MG63 (cell line): ENCODE measurements at places on chromosomes 12 and 14. TPM values are rescaled to one million over a fixed set of nuclear protein-coding genes. Genes with fewer than 3 reads are reported as not detected.

Gene BICDL1
- total RNA-seq, result not detected in 2 replicates

Gene GPHN
- 0.07 TPM in 1 of 2 replicates, not detected in the other for total RNA-seq

Gene POLE
- total RNA-seq, result 18.8 and 47.9 TPM in 2 replicates

Gene FOXJ2
- total RNA-seq, result 3.6 and 5.9 TPM in 2 replicates

Gene DPPA3
- total RNA-seq, result not detected in 2 replicates

Gene TAS2R8
- total RNA-seq, result not detected in 2 replicates

Gene ARHGAP9
- not detected in 2 replicates for total RNA-seq

Gene SPX
- 1.1 and 6.6 TPM in 2 replicates for total RNA-seq

Gene KRT74
- not detected in 2 replicates for total RNA-seq

Gene KRT8
- 39.2 and 44.4 TPM in 2 replicates for total RNA-seq

Gene TAS2R50
- total RNA-seq, result not detected in 2 replicates

Gene NAV3
- total RNA-seq, result 6.7 and 20.7 TPM in 2 replicates

Gene FAM181A
- total RNA-seq, result not detected in 2 replicates

Gene SDR9C7
- total RNA-seq, result not detected in 2 replicates

GRCh38 chr14:103483600-103483999 lies 39.0 kb downstream of the CKB start:
- peak; percentile 74 for DNase-seq

GRCh38 chr12:21677204-21677603 lies 19.6 kb upstream of the LDHB start:
- DNase-seq, result no peak

GRCh38 chr12:120771097-120771496 lies 45.5 kb downstream of the ACADS start:
- DNase-seq, result no peak

- DNase-seq, result no peak
These were observed 315.3 kb downstream of the DIO2 start for GRCh38 chr14:79896009-79896408.

DNA sequence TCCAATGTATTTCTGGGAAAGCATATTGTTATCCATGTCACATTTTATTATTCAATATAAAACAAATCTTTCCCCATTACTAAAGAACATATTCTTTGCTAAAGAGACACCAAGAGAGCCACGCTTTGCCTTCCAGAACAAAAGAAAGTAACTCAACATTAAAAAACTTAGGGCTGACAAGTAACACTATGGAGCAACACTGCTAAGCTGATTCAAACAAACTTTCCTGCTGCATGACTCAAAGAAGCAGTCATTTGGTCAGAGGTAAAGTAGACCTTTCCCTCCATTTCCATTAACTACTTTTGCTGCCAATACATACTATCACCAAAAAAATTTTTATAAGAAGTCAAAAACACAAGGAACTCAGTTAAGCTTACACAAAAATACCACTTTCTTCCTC lies 83.0 kb downstream of the DENND5B start:
- DNase-seq, result no peak

- DNase-seq, result no peak
These were observed 4.2 kb upstream of the TRHDE start for GRCh38 chr12:72267974-72268373.

GRCh38 chr12:27969624-27970400 lies 2.7 kb downstream of the PTHLH start:
- peak; percentile 62 for DNase-seq

DNA sequence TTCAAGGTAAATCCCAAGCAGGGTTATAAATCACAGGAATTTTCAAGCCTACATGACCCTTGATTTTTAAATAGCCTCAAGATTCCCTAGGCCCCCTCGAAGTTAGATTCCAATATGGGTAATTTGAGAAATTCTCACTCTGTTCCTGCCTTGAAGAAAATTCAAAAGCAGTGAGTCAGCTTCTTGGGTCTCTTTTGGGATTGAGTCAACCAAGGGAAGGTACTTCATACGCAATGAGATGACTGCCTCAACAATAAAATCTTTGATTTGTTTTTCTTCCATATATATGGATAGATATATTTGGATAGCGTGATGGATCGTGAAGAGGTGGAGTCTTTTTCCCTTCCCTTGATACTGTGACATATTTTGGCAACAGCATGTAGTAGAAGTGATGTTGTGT lies 180.4 kb upstream of the ATP2B1 start:
- no peak for DNase-seq

GRCh38 chr12:79673354-79673753 lies 17.4 kb downstream of the PAWR start:
- DNase-seq, result no peak

- DNase-seq, result no peak
These were observed 253.4 kb upstream of the LRIG3 start for GRCh38 chr12:59173695-59174094.

- DNase-seq, result peak; percentile 83
These were observed 12.4 kb downstream of the KRT7 start for GRCh38 chr12:52245259-52245961.

DNA sequence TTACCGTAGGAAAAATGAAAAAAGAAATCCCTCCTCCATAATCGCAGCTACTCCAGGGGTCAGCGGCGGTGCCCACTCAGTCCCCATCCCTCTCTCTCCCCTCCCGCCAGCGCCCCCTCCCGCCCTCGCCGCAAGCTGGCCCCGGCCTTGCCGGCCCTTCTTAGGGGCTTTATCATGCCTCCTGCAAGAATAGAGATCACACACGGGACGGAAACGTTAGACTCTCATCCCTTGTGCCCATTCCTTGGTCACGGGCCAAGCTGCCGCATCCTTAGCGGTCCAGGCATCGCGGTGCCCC lies 692 bp upstream of the COX14 start:
- no peak for DNase-seq

GRCh38 chr12:6208130-6208529 lies 7.9 kb downstream of the CD9 start:
- no peak for DNase-seq

- peak; percentile 59 for DNase-seq
These were observed 1.2 kb downstream of the WNT5B start for GRCh38 chr12:1630133-1630826.

DNA sequence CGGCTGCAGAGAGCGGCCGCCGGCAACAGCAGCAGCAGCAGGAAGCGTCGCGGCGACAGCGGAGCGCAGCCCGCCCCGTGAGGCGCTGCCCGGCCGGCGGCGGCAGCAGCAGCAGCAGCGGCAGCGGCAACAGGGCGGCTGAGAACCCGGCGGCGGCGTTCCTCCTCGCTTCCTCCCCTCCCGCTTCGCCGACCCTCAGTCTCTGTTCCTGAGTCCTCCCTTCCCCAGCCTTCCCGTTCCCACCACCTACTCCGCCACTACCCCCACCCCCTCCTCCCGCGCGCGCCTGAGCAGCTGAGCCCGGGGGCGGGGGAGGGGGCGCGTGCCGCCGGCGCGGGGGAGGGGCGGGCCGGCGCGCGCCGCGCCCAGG lies 310 bp downstream of the BICDL1 start:
- no peak for DNase-seq

GRCh38 chr12:6272300-6273204 lies 37.9 kb upstream of the PLEKHG6 start:
- no peak for DNase-seq

DNA sequence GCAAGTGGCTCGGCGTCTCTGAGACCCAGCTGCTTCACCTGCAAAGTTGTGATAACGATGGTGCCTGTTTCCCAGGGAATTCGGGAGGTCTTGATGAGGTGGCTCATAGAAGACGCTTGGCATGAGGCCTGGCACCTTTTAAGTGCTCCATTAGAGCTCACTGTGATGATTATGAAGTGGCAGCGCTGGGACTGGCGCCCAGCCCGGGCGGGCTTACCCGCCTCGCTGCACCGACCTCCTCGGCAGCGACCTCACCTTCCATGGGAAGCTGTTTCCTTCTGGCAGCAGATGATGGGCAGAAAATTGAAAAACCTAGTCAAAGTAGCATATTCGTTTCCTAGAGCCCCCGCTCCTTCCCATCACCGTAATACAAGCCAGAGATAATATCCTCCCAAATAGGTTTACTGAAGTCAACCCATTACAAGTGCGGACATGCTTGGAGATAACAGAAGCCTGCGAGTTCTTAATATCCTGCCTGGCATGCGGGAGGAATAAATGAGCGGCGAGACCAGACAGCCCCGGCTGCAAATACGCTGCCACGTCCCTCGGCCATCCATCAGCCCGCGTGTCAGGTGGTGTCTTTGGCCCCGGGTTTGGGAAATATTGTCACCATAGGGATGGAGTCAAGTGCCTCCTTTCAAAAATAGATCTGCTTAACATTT lies 35.2 kb upstream of the DLK1 start:
- peak; percentile 39 for DNase-seq

DNA sequence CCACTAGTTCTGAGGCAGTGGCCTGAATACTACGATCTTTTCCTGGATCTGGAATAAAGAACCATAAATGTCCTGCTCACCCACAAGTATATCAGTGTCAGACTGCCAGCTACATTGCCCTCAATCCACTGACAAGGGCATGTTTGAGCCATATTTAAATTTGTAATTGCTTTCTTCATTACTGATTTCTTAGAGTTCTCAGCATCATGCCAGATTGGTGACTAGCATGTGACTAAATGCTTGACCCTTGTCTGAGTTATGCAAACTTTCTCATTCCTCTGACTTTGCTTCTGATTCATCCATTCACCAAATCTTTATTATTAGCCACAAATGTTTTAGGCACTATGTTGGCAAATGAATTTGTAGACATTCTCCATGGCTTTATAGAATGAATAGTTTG lies 143.6 kb upstream of the SLC16A7 start:
- DNase-seq, result peak; percentile 32

GRCh38 chr12:58452546-58452945 lies 467.8 kb downstream of the LRIG3 start:
- no peak for DNase-seq

DNA sequence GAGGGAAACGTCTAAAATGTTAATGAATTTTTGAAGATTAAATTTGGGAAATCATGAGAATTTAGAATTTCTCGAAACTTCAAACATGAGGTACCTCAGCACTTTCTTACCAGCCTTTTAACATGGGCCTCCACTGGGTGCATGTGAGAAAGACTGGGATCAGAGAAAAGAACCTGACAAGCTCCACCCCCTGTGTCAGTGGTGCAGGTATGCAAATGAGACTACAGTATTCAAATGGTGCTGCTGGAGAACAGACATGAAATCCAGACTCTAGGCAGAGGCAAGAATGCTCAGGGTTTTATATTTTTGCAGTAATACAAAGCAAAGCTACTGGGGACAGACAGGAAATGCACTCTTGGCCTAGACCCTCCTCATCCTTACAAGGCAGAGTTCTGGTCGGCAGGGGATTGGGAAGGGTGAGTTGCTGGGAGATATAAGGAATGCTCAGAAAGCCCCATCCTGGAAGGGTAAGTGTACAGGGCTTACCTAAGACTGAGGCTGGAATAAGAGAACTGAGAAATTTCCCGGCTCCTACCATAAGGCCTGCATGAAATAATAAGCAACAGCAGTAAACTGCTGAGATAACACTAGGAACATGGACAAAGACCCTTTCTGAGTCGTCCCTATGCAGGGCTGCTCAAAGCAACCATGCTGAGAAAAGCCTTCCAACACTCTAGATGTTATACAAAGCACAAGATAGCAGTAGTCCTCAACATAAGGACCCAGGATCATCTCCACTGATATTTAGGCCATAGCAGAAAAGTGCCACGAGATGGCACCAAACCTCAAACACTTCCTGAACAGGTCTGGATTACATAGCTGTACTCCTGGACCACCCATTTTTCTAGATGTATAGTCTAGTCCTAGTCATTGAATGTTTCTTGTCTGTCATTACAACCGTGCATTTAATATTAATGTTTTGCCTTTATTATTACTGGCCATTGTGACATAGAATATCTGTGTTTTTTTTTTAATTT lies 260.8 kb downstream of the RASSF9 start:
- DNase-seq, result peak; percentile 31

DNA sequence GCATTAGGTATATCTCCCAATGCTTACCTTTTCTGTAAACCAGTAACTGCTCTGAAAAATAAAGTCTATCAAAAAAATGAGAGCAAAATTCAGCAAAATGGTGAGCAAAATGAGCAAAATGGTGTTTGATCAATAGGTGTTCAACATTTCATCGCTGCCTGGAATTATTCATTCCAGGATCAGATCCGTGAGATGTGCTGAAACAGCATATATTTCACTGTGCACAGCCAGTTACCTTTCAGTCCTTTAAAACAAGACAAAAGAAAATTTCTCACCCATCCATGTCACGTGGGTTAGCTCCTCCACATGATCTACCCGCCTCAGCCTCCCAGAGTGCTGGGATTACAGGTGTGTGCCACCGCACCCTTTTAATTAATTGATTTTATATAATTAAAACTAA lies 8.1 kb upstream of the FGF23 start:
- no peak for DNase-seq

DNA sequence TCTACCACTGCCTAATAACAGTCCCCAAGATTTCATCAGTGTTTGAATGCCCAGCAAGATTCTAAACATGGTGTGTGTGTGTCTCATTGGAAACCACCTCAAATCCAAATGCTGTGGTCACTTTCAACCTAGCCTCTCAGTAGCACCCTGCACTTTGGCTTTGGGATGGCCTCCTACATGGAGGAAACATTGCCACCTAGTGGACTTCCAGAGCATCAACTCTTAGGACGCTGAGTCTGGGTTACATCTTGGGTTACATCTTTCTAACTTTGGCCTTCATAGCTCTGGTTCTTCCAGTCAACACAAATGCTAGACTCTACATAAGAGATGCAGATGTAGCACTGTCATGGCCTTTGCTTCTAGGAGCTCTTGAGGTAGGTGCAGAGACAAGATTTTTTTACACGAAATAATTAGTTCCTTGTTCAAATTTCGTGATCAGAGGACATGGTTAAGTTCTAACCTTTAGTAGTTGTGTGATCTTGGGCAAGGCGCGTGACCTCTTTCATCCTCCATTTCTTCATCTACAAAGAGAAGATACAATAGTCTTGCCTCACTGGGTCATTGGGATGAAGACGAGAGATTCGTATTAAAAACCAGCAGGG lies 113.5 kb upstream of the VASH1 start:
- no peak for DNase-seq

GRCh38 chr12:88600272-88600671 lies 20.0 kb upstream of the KITLG start:
- DNase-seq, result peak; percentile 64

DNA sequence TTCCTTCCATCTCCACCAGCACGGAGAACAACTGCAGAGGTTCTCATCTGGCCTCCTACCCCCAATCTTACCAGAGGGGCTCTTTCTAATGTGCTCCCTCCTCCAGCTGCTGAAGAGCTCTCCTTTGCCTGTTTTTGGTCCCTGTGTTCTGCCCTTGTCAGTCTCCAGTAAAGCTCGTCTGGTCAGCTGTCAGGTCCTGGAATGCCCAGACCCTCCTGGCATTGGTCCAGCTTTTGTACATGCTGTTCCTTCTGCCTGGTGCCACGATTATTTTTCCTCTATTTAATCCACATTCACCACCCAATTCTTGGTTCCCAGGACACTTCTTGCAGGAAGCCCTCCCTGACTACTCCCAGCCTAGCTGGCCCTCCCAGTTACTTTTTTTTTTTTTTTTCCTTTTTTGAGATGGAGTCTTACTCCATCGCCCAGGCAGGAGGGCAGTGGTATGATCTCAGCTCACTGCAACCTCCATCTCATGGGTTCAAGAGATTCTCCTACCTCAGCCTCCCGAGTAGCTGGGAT lies 6.5 kb downstream of the SLC8B1 start:
- no peak for DNase-seq
